C1 segment of cervical spinal cord (tissue), 14 donors: ENCODE measurements at places on chromosomes 6 and 20.

DNA sequence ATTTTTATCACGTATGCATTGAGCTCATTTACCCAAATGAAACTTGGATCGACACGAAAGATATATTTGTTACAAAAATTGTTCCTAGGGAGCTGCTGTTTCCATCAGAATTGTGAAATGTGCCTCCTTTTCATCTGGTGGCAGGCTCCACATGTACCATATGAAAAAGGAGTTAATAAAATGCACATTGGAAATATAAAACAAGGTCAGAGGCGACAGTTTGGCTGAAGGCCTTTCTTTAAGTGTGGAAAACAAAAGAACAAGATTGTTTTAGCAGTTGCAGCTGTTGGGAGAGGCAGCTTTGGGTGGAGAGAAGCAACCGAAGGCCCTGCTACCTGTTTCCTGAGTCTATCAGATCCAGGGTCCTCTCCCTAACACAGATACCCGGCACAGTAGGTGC lies 334.5 kb upstream of the NT5E start:
- DNase-seq = no peak

DNA sequence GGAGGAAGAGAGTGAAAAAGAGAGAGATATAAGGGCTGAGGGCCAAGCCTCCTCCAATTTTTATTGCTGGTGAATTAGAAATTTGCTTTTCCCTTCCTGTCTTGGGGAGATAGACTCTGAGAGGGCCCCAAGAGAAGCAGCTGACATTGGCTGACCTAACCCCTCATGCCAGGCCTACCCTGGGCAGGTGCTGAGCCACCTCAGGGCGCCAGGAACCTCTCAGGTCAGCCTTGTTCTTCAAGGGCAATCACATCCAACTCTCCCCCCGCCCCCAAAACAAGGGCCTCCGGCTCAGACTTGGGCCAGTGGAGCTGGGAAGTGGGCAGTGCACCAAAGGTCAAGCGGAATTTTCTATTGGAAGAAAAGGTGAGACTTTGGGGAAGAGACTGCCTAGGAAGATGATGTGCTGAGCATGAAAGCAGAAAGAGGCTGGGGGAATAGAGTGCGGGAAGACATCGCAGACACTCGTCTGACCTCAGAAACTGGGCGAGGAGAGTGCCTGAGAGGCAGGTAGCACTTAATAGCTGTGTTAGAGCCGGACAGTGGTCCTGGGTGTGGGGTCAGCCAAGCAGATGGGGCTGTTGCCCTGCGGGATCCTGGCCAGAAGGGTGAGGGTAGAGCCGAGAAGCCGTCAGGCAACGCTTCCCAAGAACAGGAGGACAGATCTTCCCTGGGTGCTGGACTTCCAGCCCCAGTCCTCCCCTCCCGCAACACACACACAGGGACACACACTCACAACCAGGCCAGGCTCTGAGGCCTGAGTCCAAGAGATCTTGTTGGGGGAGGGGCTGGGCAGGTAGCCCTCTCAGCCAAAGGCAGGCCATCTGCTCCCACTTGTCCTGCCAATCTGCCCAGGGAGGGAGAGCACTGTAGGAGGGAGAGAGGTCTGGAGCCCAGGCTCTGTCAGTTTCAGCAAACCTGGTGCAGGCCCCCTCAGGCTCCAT lies 3.7 kb upstream of the FASTKD5 start:
- peak; percentile 34 for DNase-seq

DNA sequence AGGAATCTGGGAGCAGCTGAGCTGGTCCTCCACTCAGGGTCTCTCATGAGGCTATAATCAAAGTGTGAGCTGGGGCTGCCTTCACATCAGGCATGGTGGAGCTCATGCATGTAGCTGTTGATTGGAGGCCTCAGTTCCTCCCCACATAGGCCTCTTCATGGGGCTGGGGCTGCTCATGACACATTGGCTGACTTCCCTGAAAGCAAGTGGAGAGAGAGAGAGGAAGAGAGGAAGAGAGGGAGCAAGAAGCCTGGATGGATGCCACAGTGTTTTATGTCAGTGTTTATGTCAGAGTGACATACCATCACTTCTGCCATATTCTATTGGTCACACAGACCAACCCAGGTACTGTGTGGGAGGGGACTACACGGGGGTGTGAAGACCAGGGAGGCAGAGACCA lies 43.8 kb downstream of the EYA2 start:
- no peak for DNase-seq

DNA sequence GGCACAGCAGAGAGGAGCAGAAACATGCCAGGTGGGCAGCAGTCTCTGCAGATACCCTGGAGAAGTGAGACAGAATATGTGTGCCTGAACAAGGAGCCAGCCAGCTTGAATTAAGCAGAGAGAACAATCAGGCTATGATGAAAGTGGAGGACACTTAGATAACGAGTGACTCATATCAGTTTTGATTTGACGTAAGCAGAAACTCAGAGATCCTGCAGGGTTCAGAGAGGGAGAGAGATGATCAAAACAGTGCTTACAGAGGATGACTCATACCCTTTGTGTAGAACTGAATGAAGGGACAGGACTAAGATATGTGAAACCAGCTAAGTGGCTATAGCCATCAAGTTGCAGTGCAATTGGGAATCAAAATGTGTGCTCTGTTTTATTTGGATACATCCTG lies 300.7 kb downstream of the TENT5A start:
- no peak for DNase-seq

GRCh38 chr6:34391786-34392496 lies 528 bp downstream of the NUDT3 start:
- DNase-seq = peak; percentile 78

DNA sequence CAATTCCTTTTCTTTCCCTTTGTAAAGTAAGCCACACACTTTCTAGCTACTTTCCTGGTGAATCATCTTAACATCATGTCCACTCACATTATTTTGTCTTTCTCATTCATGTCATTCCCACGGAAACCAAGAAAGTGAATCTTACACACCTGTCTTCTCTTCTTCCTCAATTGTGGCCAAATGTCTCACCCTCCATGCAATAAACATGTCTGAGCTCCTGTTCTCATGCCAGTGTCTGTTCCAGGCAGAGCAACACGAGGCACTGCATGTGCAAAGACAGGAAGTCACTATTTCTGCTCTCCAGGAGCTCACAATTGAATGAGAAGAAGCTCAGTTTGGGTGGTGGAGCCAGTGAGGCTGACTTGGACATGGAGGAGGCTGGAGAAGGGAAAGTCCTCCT lies 29.0 kb upstream of the TMEM244 start:
- no peak for DNase-seq

GRCh38 chr6:21213492-21213891 lies 380.1 kb upstream of the SOX4 start:
- no peak for DNase-seq

- DNase-seq = no peak
Observed at GRCh38 chr6:133802861-133803260, 86.1 kb upstream of the TCF21 start.

DNA sequence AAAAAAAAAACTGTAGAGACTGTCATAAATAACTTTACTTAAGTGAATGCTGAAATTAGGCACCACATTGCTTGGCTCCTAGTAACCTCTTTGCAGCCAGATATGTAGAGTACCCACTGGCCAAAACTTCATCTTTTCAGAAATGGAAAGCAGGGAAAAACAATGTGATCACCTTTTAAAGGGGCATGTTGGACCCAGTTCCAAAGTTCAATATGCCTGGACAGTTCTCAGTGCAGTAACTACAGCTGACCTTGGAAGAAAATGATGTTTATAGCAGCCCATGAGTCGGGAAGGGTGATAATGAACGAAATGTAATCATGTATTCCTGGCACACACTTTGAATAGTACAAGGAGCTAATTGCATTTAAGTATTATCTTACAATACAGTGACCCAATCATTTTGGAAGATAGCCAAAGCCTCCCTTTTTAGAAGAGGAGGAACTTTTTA lies 93.6 kb upstream of the TAB2 start:
- DNase-seq = no peak

DNA sequence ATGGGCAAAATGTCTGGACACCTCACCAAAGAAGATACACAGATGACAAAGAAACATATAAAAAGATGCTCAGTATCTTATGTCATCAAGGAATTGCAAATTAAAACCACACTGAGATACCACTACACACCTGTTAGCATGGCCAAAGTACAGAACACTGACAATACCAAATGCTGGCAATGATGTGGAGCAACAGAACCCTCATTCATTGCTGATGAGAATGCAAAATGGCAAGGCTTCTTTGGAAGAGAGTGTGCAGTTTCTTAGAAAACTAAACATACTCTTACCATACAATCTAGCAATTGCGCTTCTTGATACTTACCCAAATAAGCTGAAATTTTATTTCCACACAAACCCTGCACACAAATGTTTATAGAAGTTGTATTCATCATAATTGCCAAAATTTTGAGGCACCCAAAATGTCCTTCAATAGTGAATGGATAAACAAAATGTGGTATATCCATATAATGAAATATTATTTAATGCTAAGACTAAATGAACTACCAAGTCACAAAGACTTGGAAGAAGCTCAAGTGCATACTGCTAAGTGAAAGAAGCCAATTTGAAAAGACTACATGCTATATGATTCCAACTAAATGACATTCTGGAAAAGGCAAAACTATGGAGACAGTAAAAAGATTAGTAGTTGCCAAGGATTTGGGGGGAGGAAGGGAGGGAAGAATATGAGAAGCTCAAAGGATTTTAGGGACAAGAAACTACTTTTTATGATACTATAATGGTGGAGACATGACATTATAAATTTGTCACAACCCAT lies 50.7 kb downstream of the TNFAIP3 start:
- DNase-seq = no peak

DNA sequence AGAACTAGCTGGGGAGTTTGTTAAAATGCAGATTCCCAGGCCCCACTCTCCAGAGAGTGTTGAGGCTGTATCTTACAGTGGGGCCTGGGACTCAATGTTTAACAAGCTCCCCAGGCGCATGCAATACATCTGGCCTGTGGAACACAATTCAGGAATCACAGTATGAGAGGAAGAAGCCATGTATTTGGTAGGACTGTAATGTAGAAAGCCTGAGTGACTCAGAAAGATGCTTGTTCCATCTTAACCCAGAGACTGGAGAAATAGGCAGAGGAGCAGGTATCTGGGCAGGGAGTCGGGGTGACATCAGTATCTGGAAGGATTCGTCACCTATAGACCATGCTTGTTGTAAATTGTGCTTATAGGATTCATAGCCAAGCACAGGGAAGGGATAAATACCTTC lies 90.5 kb downstream of the UNC5CL start:
- DNase-seq = no peak

GRCh38 chr6:147016440-147016839 lies 187.8 kb upstream of the STXBP5 start:
- DNase-seq = no peak

- DNase-seq = no peak
Observed at GRCh38 chr20:26208296-26209091, 511.8 kb upstream of the ZNF337 start.

GRCh38 chr20:51429696-51430095 lies 112.8 kb downstream of the NFATC2 start:
- DNase-seq = no peak

- no peak for DNase-seq
Observed at GRCh38 chr20:44166477-44166876, 20.5 kb downstream of the JPH2 start.

- no peak for DNase-seq
Observed at GRCh38 chr6:32807020-32807580, 9.7 kb downstream of the HLA-DOB start.

DNA sequence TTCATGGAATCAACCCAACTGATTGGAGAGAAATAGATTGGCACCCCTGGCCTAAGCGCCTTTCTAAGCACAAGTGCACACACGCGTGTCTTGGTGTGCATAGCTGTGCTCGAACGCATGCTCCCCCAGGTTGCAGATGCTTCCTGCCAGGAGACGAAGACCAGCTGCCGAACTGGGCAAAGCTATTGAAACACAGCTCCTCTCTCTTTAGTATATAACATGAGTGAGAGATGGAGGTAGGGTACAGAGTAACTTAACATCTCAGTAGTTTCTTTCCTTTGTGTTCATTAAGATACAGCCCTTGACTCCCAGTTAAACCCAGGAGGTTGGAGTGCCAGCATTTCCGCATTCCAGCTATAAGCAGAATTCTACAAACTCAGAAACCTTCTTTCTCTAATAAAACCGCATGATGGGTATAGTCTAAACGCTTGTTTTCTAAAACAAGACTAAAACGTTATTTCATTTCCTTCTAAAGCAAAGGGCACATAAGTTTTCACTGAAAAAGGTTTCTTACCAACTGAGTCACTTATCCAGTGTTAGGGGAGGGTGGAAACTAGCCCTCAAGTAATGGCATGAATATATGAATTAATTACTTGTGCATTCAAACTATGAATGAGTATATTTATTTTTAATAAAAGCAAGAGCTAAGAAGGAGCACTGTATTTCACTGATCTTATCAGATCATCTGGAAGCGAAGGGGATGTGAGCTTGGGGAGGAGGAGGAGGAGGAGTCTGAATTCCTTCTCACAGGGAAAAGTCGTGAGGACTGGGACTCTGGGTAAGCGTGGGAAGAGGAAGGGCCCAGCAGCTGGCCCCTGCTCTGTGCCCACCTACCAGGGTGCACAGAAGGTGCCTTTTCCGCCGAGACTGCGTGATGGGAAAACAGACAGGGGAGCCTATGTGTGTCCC lies 179.2 kb downstream of the TMEM242 start:
- no peak for DNase-seq

DNA sequence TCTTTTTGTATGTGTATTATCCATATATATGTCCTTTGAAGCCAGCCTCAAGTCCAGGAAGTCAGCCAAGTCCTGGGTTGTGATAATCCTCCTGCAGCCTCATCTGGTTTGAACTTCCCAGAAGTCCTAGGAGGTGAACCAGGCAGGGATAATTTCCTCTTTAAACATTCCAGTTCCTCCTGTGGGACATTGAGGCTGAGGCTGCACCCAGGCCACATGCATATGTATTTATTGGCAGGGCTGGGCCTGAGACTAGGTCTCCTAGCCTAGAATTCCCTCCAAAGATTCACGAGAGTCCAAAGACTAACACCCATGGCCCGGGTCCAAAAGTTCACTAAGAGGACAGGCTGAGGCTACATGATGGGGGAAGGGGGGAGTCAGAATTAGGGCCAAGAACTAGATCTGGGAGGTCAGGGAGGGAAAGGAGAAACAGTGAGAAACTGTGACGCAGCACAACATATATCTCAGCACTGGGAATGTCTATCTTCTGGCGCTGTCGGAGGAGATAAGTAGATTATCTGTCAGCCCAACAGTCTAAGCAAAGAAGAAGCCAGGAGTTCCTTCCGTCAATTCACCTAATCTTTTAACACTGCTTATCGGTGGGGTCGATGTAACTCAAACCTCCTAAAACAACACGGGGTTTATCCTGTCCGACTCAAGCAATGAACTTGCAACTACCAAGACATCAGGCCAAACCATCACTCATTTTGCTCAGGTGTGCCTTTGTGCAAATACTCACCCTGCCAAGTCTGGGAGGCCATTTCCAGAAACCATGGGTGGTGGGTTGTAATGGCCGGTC lies 43.3 kb downstream of the SNX5 start:
- DNase-seq = no peak

DNA sequence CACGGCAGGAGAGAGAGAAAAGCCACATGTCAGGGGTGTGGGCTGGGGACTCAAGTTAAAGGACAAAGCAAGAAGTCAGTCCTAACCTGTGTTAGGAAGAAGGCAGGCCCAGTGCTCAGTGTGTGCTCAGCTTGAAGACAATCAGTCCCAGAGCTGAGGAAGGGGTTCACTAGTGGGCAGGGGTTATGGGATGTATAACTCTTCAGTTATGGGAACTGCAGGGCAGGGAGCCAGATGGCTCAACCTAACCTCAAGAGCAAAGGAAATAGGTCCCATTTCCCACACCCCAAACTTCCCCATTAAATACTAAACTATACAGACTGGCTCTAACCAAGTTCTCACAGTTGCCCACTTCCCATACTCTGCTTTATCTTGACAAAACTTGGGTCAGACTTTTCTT lies 7.4 kb upstream of the SSTR4 start:
- DNase-seq = peak; percentile 27

GRCh38 chr20:62980380-62980960 lies 26.3 kb downstream of the BHLHE23 start:
- no peak for DNase-seq
